Occipital lobe (tissue), 3 donors: ENCODE measurements at places on chromosomes 3 and 15. TPM values are rescaled to one million over a fixed set of nuclear protein-coding genes. Genes with fewer than 3 reads are reported as not detected.

LRRC49 gene
- total RNA-seq, result 173 TPM

TM4SF4 gene
- not detected for total RNA-seq

C2CD4A gene
- total RNA-seq, result 0.16 TPM

NMB gene
- total RNA-seq, result 1.9 TPM

SETD2 gene
- total RNA-seq, result 78.8 TPM

AADAC gene
- not detected for total RNA-seq

PIF1 gene
- total RNA-seq, result 0.47 TPM

ACP3 gene
- total RNA-seq, result 1.2 TPM

SPSB4 gene
- total RNA-seq, result 8.3 TPM

SMCO1 gene
- total RNA-seq, result not detected

C15orf62 gene
- not detected for total RNA-seq

MAP4 gene
- total RNA-seq, result 306 TPM

SLC28A2 gene
- total RNA-seq, result not detected

ZIC1 gene
- total RNA-seq, result 15.6 TPM

TIMP4 gene
- total RNA-seq, result 2.5 TPM

GALK2 gene
- total RNA-seq, result 63.3 TPM

KNL1 gene
- 4.7 TPM for total RNA-seq

ESYT3 gene
- total RNA-seq, result 0.31 TPM

ULK3 gene
- total RNA-seq, result 32.4 TPM

BDH1 gene
- total RNA-seq, result 10.8 TPM

MYZAP gene
- 1.1 TPM for total RNA-seq

CNTN6 gene
- 4.7 TPM for total RNA-seq

GP5 gene
- not detected for total RNA-seq

CCR9 gene
- 0.16 TPM for total RNA-seq

ENTPD3 gene
- total RNA-seq, result 1.6 TPM
